ENCODE measurements at places on chromosomes 11 and 22. TPM values are rescaled to one million over a fixed set of nuclear protein-coding genes. Genes with fewer than 3 reads are reported as not detected.

The AQP11 gene
- polyA plus RNA-seq: 8.8 TPM

The RIBC2 gene
- polyA plus RNA-seq: 22.0 TPM

The SYCE3 gene
- 2.9 TPM for polyA plus RNA-seq

The CELSR1 gene
- polyA plus RNA-seq: 1.5 TPM

The RAC2 gene
- polyA plus RNA-seq: 3.3 TPM

The OR52K2 gene
- not detected for polyA plus RNA-seq

The PHLDA2 gene
- polyA plus RNA-seq: 10.6 TPM

The NLRP10 gene
- not detected for polyA plus RNA-seq

The GAL gene
- 0.44 TPM for polyA plus RNA-seq

The TRIM6 gene
- polyA plus RNA-seq: 0.14 TPM

The ARHGAP32 gene
- 18.5 TPM for polyA plus RNA-seq

The KCTD21 gene
- 14.5 TPM for polyA plus RNA-seq

The SEPTIN5 gene
- polyA plus RNA-seq: 290 TPM

The MISFA gene
- not detected for polyA plus RNA-seq

The SIRT3 gene
- polyA plus RNA-seq: 17.3 TPM

The TRIOBP gene
- polyA plus RNA-seq: 18.3 TPM

The RPL27A gene
- polyA plus RNA-seq: 1,828 TPM

The ALG8 gene
- polyA plus RNA-seq: 26.2 TPM

The POU2AF3 gene
- 2.8 TPM for polyA plus RNA-seq

The PATE2 gene
- not detected for polyA plus RNA-seq

The RAG2 gene
- polyA plus RNA-seq: not detected

The EFCAB6 gene
- polyA plus RNA-seq: 0.90 TPM

The GLYAT gene
- not detected for polyA plus RNA-seq

The RNF215 gene
- 8.0 TPM for polyA plus RNA-seq

The OR5B21 gene
- not detected for polyA plus RNA-seq

The FDXACB1 gene
- 1.7 TPM for polyA plus RNA-seq

The ALDH3B1 gene
- polyA plus RNA-seq: 10.5 TPM
